Kidney (tissue), 22 donors: ENCODE measurements at places on chromosomes 5 and 9.
A peak's percentile ranks its signal among the peaks of the same experiment; 100 is the strongest.

- no peak for DNase-seq
These were observed 18.5 kb upstream of the LAMC3 start for GRCh38 chr9:130990306-130990977.

DNA sequence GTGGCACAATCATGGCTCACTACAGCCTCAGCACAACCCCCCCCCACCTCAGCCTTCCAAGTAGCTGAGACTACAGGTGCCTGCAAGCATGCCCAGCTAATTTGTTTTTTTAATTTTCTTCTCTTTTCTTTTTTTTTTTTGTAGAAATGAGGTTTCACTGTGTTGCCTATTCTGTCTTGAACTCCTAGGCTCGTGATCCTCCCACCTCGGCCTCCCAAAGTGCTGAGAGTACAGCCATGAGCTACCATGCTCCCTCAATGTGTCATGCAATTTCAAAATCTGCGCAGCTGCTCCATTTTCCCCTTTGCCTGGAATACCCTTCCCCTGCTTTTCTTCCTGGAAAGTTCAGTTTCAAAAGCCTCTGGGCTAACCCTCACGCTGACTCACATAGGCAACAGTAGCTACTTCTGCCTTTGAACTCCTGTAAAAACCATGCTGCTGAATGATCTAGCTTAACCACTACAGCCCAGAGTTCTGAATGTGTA lies 71.0 kb upstream of the IL7R start:
- no peak for DNase-seq

- DNase-seq, result no peak
These were observed 10.6 kb upstream of the ASPN start for GRCh38 chr9:92492781-92493401.

- DNase-seq, result peak; percentile 92
These were observed 127.7 kb downstream of the RGS3 start for GRCh38 chr9:113590991-113591898.

GRCh38 chr9:29861803-29862202 lies 2288.5 kb upstream of the C9orf72 start:
- no peak for DNase-seq

- peak; percentile 38 for DNase-seq
These were observed 1.3 kb upstream of the SH3PXD2B start for GRCh38 chr5:172455511-172456061.

DNA sequence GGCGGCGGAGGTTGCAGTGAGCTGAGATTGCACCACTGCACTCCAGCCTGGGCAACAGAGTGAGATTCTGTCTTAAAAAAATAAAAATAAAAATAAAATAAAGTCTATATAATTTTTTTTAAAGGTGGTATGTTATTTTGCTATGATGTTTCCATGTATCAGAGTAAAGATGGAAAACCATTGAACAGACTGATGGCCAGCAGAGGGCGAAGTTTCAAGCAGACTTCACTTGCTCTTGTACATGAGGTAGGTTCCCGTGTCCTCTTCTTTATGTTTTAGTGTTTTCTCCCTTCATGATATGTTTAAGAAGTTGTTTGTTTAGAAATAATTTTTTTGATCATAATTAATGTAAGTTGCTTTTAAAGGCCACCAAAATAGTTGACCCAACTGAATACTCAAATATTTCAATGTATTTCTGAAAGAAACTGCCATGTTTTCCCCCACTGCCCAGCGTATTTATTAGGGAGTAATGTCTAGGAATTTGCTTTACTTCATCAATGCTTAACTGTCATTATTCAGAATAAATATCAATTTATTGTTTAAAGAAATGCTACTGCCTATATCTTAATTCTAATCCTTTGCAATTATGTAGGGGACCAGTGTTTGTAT lies 146.4 kb downstream of the HACD4 start:
- peak; percentile 40 for DNase-seq

GRCh38 chr5:173319646-173320045 lies 8.6 kb downstream of the STC2 start:
- DNase-seq, result no peak

- no peak for DNase-seq
These were observed 129.3 kb upstream of the STC2 start for GRCh38 chr5:173457482-173457881.

DNA sequence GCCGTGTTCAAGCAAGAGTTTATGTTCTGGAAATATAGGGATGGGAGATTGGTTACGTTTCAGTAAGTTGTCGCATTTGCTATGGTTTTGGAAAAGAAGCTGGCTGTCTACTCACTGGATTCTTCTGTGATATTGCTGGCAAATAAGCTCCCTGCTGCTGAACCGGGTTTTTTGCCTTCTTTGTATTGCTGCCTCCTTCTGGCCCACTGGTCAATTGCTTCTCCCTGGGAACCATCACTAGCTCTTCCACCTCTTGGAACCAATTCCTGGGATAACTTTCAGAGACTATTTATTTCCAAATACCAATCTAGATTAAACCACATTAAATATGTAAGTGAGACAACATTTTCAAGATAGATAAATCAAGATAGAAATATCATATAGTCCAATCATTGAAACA lies 43.0 kb downstream of the NUDT12 start:
- no peak for DNase-seq

DNA sequence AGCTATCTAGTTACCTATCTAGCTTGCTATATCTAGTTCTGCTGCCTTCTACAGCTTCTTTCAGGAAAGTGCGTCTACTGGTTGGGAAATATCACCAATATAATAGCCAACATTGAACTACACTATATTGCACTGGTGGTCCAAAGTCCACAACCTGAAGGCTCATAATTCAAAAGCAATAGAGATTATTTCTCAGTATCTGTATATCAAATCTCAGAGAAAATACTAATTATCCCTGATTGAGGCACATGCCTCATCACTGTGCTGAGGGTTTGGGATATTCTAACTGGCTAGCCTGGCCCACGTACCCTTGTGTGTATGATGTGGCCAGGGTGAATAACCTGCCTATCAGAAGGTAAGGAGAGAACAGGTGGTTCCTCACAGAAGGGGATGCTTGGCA lies 53.8 kb downstream of the SH3RF2 start:
- no peak for DNase-seq

DNA sequence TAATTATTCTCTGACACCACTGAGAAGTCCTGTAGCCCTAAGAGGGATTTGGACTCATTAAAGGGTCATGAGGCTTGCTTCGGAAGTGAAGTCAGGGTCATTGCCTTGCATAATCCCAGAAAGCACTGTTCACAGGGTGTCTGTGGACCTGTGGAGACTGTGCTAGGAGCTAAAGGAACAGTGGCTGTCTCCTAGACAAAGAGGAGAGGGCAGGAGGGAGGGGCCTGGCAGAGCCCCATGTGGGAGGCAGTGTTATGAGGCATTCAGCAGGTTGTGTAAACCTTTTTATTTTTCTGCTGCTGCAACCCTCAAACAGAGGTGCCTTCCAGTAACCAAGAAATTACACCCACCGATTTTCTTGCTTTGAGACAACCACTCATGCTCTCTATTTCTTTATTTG lies 3.3 kb downstream of the TMEM174 start:
- DNase-seq, result peak; percentile 34

DNA sequence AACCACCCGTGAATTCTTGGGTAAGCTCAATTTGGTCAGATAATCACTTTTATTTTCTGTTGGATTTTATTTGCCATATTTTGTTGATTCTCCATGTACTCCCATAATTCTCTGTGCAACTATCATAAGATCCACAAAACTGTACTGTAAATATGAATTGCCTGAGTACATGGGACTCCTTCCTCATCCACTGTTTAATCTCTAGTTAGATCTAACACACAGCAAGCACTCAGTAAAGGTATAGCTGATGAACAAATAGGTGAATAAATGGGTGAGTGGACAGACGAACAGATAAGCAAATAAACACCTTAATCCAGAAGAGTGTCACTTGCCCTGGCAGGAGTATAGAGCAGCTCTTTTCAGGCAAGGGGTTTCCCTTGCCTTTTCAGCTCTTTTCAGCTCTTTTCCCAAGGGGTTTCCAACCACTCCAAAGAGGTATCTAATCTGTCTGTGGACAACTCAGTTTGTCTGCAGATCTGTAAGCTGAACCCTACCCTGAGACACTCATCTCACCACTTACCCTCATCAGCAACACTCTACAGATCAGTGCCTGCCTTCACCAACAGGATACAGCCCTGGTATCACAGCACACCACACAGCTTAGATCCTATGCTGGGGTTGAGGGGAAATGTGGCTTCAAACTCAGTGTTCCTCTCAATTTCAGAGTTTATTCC lies 51.2 kb downstream of the SIL1 start:
- no peak for DNase-seq

DNA sequence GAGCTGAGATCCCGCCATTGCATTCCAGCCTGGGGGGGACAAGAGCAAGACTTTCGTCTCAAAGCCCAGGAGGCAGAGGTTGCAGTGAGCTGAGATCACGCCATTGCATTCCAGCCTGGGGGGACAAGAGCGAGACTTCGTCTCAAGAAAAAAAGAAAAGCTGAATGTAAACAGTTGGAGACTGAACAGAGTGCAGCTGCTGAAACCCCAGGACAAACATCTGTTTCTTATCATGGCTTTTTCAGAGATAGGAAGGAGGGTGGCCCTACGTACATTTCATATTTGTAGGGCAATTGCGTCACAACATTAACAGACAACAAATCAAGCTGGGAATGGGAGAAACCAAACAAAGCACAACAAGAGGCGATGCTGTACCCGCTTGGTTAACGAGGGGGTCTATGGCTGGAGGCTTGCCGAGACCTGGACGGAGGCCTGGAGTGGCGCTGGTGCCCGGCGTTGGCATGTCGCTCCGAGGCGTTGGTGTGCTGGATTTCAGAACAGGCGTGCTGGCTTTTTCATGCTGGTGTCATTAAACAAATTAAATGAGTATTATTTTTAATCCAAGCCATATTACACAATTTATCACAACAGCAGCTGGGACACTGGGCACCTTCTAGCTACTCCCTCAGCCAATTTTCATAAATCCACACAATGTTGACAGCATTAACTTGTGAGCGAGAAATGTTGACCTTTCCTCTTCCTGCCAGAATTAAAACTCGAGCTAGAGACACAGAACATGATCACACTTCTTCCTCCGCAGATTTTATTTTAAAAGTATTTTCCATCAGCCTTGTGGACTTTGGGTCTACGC lies 76.1 kb downstream of the TLE1 start:
- peak; percentile 58 for DNase-seq

GRCh38 chr5:75242067-75242466 lies 5.4 kb upstream of the ANKRD31 start:
- DNase-seq, result no peak

GRCh38 chr9:131312822-131313770 lies 23.6 kb downstream of the PLPP7 start:
- no peak for DNase-seq

DNA sequence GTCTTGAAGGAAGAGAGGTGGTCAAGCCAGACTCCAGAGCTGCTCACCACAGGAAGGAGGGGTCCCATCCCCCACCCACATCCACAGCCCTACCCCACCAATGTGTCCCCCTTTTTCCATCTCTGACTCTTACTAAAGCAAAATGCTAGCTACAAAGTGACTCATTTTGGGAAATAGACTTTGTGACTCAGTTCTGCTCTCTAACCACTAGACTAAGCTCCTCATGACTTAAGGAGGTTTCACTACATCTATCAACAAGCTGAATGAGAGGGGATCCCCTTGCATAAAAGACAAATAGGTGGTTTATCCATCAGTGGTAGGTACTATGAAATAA lies 35.1 kb upstream of the ADRB2 start:
- no peak for DNase-seq

DNA sequence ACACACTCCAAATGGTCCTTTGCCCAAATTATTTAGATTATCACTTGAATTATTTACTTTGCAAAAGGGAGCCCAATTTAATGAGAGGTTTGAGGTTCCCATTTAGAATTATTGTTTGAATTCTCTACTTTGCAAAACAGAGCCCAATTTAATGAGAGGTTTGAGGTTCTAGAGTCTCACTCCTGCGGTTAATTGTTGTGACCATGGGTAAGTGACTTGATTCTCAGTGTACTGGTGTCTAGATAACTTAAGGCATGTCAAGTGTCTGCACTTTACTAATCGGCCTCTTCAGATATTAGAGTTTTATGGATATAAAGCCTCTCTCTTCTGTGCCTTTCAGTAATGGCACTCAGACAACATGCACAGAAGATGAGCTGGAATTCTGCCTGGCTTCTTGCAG lies 67.5 kb downstream of the YIPF5 start:
- DNase-seq, result no peak

DNA sequence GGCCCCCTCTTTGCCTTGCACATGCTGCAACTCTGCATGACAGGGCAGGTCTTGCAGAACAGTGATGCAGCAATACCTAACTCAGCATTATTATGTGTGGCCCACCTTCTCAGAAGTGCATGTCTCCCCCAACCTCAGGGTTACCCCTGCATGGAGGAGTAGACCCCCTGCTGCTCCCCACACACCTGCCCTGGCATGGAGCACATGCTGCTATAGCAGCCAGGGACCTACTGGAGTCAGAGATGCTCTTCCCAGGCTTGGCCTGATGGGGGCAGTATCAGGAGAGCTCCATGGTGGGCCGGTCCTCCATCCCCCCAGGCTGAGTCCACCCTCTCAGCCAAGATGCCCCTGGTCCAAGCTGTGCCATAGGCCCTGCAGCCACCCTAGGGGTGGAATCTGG lies 13.2 kb upstream of the BOD1 start:
- DNase-seq, result no peak

GRCh38 chr9:95148208-95148520 lies 169.3 kb downstream of the FANCC start:
- no peak for DNase-seq

- no peak for DNase-seq
These were observed 68.2 kb downstream of the DMRTA1 start for GRCh38 chr9:22514871-22515270.

- DNase-seq, result no peak
These were observed 417.1 kb downstream of the KDM4C start for GRCh38 chr9:7174884-7175283.

DNA sequence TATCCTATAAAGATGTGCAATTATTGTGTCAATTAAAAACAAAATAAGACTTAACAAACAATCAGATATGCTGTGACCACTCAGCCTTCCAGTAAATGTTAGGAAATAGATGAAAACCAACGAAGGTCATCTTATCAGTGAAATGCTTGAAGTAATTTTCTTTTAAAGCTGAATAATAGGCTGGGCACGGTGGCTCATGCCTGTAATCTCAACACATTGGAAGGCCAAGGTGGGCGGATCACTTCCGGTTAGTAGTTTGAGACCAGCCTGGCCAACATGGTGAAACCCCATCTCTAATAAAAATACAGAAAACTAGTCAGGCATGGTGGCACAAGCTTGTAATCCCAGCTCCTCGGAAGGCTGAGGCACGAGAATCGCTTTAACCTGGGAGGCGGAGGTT lies 31.2 kb downstream of the NLN start:
- DNase-seq, result no peak

DNA sequence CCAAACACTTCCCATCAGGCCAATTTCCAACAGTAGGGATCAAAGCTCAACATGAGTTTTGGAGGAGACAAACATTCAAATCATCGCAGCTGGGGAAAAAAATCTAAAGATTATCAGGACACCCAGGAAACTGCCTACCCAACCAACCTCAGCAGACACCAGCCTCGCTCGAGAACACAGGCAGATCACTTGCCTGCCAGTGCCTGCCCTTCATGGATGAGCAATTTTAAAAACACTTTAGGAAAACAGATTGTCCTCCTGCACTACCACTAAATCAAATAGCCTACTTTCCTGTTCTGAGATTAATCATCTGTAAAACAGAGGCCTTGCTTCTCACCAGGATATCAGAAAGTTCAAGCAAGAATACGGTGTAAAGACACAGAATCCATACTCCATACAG lies 14.7 kb upstream of the TMEM174 start:
- DNase-seq, result peak; percentile 89

- peak; percentile 77 for DNase-seq
These were observed 707 bp downstream of the PIP5K1B start for GRCh38 chr9:68705531-68706362.
